ENCODE measurements at places on chromosomes 2 and 18.

- DNase-seq, result no peak
Observed at GRCh38 chr2:184530239-184530638, 68.1 kb upstream of the ZNF804A start.

DNA sequence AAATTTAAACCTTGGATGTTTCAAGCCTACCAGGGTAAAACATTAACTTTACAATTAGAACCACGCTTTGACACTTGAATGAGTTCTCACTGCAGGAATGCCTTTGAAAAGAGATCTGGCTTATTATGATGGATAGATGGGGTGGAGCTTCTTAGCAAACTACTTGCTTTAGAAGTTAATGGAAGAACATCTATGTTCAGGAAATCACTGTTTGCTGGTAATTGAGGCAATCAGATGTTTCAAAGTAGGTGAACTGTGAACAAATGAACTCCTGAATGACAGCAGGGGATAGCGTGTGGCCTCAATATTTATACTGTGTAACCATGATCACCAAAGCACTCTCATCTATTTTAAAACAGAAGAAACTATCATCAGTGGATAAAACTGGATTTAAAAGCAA lies 383.6 kb downstream of the PIK3C3 start:
- DNase-seq, result no peak

- DNase-seq, result no peak
Observed at GRCh38 chr2:72835403-72835802, 9.6 kb upstream of the EXOC6B start.

- no peak for DNase-seq
Observed at GRCh38 chr18:13354402-13354801, 135.8 kb downstream of the LDLRAD4 start.

GRCh38 chr18:2855560-2856350 lies 8.9 kb downstream of the EMILIN2 start:
- DNase-seq, result no peak

DNA sequence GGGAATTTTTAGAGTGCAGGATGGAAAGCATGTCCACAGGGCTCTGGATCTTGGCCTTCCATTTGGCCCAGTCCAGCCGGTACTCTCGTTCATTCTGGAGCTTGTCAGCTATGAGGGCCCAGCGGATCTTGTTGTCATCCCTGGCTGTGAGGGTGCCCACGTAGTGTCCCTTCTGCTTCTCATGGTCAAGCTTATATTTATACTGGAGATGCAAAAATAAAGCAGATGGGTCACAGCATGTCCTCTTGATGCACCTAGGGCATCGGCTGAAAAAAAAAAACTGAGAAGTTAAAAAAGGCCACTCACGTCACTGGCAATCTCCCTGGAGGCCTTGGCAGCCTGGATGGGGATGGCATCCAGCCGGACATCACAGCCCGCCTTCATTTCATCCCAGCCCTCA lies 160.5 kb downstream of the RIF1 start:
- no peak for DNase-seq

GRCh38 chr2:205892665-205893259 lies 193.2 kb downstream of the INO80D start:
- DNase-seq, result no peak

DNA sequence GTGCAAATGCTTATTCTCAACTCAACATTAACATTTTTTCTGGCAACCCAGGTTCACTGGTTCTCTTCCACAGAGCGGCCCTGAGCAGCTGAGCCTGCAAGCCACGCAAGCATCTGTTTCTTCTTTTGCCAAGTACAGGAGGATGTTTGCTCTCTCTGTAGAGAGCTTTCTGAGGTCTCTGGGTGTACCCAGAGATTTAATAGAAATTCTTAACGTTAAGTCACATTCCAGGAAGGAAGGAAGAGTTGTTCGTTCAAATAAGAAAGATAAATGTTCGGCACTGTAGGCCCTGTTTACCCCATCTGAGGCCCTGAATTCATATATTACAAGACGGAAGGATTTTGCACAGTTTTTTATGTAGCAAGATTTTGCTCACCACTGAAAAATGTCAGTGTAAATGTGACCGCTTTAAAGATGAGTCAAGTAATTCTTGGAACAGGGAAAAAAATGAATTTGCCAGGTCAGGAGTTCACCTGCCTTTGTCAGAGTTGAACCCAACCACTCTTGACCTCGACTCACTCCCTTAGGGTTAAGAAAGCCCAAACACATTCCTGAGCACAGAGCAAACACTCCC lies 30.1 kb downstream of the KCTD18 start:
- DNase-seq, result no peak

- DNase-seq, result no peak
Observed at GRCh38 chr2:23293731-23294130, 91.2 kb upstream of the KLHL29 start.

DNA sequence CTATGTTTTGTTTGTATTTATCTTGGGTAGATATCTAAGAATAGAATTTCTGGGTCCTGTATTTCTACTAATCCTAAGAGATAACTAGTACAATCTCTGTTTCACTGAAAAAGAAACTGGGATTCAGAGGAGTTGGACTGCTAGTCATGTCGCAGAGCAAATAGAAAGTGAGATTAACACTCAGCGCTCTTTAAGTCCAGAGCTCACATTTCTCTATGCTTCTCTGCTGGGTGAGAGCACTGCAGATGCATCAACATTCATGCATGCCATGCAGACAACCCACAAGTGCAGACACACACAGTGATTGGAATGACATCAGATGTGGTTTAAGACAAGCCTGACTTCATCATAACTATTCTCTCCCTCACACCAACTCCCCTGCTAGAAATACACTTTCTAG lies 563.8 kb downstream of the TDRD15 start:
- no peak for DNase-seq

- DNase-seq, result peak; percentile 63
Observed at GRCh38 chr2:134669731-134670669, 48.8 kb downstream of the TMEM163 start.

DNA sequence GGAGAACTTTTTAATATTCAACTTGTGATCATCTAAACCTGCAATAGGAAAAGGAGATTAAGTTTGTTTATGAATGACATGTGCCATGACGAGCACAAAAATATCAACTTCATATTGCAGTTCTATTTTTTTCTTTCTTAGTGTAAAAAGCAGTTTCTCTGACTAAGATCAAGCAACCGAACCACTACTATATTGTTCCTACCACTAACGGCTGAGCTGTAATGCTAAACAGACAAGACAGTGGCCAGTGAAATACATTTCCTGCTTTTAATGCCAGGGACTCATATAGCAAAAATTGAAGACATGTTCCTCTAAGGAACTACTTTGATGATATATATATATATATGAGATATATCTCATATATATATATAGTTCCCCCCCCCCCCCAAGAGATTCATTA lies 1705.6 kb upstream of the TMEFF2 start:
- peak; percentile 2 for DNase-seq

DNA sequence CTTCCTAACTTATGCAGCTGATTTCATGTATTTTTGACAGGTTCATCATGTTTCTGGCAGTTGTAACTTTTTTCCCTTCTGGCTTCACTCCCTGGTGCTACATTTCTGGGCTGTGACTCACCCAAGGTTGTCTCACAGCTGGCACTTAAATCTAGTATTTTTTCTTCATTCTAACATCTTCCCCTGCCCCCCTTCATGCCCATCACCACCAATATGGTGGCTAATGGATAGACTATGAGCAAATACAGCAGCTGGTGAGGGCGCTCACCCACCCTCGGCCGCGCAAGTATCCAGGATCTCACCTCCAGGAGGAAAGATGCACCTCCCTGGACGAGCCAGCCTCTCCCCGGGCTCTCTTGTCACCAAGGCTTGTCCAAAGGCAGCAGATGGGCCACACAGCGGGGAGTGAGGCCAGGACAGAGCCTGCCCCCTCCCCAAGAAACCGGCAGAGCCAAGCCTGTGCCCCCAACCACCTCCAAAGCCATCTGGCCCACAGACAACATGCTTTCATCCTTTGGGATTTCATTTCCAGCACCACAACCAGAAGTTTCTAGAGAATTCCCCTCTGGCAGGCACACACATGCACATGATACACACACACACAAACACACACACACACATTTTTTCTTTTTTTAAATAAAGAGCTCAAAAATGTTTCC lies 39.1 kb downstream of the ATOH8 start:
- no peak for DNase-seq

DNA sequence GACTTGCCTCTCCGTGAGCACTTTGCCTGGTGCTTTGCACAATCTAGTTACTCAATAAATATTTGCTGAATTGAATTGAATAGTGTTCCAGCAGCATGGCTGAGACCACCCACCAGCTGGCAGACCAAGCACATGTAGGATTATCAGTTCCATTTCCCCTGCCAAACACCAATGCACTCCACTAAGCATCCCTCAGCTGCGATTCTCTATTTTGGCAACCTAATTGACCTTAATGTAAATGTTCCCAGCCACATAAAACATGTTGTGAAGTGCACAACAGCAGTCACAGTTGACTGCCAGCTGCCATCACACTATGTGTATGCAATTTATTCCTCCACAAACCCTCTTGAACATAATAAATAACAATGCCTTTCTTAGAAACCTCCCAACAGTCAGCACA lies 1879.4 kb upstream of the PIK3C3 start:
- DNase-seq, result no peak

DNA sequence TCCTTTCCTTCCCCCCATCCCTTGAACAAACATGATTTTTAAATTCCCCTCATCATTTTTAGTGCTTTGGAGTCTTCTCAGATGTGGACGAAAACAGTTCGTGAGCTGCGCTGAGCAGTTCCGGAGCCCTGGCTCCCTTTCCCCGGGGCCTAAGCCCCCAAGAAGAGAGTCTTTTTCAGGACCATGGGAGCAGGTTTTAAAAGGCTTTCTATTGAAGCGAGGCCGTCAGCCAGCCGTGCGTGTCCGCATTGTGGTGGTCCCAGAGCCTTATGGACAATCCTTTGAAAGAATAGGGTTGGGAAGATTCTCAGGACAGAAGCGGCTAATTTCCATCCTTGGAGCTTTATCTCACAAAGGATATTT lies 290.7 kb downstream of the SOX11 start:
- no peak for DNase-seq

GRCh38 chr2:45890819-45891218 lies 239.3 kb downstream of the PRKCE start:
- no peak for DNase-seq

- DNase-seq, result no peak
Observed at GRCh38 chr2:239946864-239947728, 78.0 kb downstream of the NDUFA10 start.

- DNase-seq, result no peak
Observed at GRCh38 chr2:130796290-130796689, 40.4 kb upstream of the ARHGEF4 start.

DNA sequence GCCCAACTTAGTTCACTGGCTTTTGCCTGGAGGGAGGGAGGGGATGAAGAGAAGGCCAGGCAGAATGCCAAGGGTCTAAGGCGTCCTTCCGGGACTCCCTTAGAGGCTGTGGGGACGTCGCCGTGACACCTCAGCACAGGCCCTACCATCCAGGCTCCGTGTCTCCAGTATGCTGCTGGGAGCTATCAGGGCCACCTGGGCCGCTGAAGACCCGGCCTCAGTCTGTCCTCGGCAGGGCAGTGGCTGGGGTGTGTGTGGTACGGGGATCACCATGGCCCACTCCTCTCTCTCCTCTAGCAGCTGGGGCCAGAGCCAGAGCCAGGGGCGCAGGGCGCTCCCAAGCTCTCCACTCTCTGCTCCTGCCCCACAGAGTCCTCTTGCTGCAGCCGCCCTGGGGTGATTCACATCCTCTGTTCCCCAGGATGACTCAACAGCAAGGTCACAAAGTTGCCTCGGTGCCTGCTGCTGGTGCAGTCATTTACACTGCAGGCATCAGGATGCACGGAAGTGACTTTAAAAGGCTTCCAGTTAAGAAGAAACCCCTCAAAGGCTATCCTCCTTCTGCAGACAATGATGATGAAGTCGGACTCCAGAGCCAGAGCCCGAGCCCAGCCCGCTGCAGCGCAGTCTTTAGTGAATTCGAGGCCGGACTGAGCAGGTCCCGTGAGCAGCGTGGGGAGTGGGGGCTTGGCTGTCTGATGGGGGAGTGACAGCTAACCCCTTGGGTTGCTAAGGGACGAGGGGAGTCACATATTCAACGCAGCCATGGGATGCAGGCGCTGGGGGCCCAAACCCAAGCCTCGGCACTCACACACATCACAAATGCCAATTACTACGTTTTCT lies 31.9 kb downstream of the SNORC start:
- no peak for DNase-seq

DNA sequence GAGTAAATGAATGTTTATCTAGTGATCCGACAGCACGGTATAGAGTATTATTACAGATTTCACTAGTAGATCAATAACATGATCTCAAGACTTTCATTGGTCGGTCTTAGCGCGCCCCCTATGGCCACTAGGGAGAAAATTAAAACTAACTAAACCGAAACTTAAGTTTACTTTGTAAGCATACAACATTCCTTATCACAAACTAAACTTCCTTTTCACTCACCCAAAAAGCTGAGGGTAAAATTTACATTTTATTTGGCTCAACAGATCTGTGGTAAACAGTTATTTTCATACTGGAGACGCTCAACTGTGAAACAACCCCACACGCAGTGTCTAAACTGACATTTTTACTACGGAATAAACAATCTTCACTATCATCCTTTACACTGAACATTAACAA lies 215.6 kb upstream of the MAP2 start:
- no peak for DNase-seq

DNA sequence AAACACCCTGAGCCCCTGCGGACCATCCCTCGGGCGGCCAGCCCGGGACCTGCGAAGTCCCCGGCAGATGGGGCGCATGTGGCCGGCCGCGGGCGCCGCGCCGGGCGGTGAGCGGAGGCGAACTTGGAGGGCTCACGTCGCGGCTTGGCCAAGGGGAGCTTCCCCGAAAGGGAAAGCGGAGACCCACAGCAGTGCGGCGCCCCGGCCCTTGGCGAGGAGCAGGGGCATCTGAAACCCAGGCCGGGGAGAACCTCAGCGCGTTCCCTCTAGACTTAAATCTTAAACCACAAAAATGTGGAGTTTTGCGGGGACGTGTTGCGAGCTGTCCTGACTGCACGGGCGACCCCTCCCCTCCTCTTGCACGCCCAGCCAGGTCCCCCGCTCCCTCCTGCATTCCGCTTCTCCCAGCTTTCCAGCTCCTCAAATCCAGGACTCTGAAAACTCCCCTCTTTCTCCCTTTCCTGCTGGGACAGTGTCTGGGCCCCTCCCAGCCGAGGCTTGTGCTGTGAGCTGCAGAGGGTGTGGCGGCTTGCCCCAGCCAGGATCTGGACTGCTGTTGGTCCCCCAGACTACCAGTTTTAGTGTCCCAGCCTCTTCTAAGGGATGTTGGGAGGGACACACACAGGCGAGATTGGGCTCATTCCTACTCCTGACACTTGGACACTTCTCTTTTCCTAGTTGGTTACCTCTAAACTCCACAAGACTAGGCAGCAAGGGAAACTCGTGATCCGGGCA lies 1.3 kb downstream of the FMNL2 start:
- DNase-seq, result no peak

GRCh38 chr2:86411396-86411795 lies 29.8 kb upstream of the KDM3A start:
- DNase-seq, result no peak

- DNase-seq, result no peak
Observed at GRCh38 chr2:71929482-71929772, 218.2 kb downstream of the CYP26B1 start.

GRCh38 chr2:45964223-45964841 lies 312.9 kb downstream of the PRKCE start:
- DNase-seq, result no peak

- no peak for DNase-seq
Observed at GRCh38 chr2:3769766-3770165, 66.4 kb downstream of the DCDC2C start.

GRCh38 chr18:59801576-59801975 lies 98.2 kb upstream of the PMAIP1 start:
- no peak for DNase-seq
